ENCODE measurements at places on chromosomes 4 and X. TPM values are rescaled to one million over a fixed set of nuclear protein-coding genes. Genes with fewer than 3 reads are reported as not detected.

Gene PPP2R2C
- 0.39 TPM for polyA plus RNA-seq

Gene OGT
- polyA plus RNA-seq: 160 TPM

DNA sequence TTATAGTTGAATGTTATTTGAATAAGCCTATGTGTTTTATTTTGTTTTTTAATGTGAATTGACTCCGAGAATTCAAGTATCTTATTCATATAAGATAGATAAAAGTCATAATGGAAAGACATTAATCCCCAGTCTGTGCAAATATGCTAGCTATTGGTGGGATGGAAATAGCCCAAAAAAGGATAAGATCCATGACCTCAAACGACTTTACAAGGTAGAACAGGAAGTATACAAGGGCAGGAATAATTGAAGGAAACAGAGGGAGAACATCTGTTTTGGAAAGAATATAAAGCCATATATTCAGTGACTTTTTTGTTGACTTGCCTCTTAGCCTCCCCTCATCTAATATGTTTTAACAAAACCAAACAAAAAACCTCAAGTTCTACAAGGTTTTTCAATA is 9.0 kb downstream of the ABCE1 start:
- DNase-seq: no peak

Gene ZNF157
- polyA plus RNA-seq: 1.2 TPM

DNA sequence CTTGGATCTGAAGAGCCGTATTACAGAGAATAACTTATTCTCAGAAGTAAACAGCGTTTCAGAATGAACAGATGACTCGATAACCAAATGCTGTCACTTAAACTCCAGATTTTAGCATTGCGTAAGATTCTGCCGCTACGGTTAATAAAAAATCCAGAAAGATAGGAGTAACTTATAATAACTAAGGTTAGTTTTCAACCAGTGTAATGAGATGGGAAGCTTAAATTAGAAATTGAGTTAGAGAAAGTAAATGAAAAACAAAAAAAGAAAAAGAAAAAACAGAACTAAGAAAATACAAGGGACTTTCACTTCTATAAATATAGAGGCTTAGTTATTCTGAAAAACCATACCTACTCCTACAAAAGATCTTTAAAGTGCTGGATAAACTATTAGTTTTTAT is 13.1 kb upstream of the PARM1 start:
- DNase-seq: no peak

- DNase-seq: no peak
Observed at GRCh38 chr4:1480720-1481119, 74.5 kb upstream of the NKX1-1 start.

DNA sequence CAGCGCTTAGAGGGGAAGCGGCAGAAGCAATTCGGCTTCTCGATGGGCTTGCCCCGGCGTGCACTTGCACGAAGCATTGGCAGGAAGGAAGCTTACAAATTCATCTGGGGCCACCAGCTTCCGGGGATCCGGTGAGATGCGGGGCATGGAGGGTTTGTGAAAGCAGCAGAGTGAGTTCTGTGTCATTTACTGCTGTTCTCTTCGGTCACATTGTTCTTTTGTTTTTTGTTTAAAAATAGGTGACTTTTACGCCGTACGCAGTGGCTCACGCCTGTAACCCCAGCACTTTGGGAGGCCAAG is 47.0 kb downstream of the ASMT start:
- no peak for DNase-seq
